ENCODE measurements at places on chromosomes 11 and 22.

GRCh38 chr11:17528906-17529843, 15.0 kb downstream of the USH1C start:
- DNase-seq = no peak

DNA sequence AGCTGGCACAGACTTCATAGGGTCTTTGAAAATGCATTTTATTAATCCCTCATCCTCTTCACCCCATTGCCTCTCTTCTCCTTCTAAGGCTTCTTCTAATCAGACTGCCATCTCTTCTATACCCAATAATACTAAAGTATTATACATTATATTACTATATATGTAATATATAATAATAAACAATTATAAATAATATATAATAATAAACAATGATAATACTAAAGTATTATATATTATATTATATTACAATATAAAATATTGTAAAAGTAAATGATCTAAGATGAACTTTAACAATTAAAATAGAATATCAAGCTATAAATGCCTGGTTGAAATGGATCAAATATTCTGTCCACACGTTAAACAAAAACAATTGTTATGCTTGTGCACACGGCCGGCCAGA, 13.0 kb downstream of the SCGB2A1 start:
- DNase-seq = no peak

- no peak for DNase-seq
These were observed 70.3 kb downstream of the RBFOX2 start for GRCh38 chr22:35958334-35958733.

GRCh38 chr22:23251445-23252093, 71.3 kb downstream of the BCR start:
- peak; percentile 49 for DNase-seq

DNA sequence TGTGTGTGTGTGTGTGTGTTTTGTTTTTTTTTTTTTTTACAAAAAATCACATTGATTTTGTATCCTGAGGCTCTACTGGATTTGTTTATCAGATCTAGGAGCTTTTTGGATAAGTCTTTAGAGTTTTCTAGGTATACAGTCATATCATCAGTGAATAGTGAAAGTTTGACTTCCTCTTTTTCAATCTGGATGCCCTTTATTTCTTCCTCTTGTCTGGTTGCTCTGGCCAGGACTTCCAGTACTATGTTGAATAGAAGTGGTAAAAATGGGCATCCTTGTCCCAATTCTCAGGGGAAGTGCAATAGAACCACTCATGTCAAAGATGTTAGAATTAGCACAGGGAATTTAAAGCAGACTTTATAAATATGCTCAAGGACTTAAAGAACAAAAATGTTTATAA, 32.6 kb upstream of the PRDM11 start:
- no peak for DNase-seq

DNA sequence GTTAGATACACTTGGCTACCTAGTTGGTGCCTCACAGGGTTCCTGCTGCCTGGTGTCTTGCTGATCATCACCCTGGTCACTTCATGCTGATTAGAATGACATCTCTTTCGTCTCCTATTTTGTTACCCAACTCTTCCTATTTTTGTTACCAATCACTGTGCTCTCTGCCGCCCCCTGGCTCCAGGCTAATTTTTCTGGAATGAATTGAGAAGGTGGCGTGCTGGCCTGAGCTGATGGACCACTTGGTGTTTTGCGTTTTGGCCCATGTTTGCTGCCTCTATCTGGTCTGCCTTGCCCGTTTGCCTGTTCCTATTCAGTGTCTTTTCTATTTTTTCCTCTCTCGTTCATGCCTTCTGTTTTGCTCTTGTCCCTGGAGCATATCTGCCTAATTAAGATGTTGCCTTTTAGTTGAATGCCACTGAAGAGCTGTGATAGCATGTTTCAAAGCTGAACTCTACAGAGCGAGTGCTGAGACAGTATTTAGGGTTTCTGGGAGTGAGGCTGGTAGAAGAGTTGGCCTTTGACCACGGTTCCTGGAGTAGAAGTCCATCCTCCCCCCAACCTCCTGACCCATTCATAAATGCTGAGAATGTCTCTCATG, 5.9 kb upstream of the ATF4 start:
- peak; percentile 61 for DNase-seq

- no peak for DNase-seq
These were observed 25.4 kb upstream of the CPT1A start for GRCh38 chr11:68867066-68867465.

DNA sequence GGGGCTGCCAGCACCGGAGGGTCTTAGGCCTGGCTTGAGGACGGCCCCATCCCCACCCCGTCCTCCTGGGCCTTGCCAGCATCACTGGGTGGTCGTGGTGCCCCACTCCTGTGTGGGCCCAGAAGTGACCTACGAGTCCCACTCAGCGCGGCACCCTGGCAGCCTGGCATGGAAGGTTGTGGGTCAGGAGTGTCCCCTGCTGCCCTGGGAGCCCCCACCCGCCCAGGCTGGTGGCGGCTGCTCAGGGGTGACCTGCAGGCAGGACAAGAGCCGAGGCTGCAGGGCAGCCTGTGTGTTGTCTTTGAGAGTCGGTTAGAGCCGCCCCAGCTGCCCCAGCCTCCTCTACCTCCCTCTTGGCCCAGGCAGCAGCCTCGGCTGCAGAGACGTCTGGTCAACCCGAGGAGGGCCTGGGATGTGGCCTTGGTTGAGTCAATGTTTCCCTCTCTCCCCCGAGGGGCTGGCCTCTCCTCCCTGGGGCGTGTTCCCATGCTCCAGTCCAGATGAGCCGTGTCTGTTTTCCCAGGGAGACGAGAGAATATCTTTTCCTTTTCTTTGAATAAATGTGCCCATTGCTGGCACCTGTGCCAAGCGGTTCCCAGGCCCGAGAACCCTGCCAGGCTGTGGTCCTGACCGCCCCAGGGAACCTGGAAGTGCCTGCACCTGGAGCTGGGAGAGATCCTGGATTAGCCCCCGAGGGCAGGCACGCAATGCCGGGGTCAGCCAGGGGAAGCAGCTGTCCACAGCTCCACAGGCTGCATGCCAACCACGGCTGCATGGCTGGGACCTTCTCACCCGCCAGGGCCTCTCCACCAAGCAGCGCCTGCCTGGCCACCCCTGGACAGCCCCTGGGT, 35.7 kb upstream of the MUC5AC start:
- peak; percentile 32 for DNase-seq

- DNase-seq = no peak
These were observed 10.2 kb downstream of the GRAP2 start for GRCh38 chr22:39910876-39911613.

GRCh38 chr11:623999-624704, 603 bp downstream of the CDHR5 start:
- DNase-seq = peak; percentile 69
